ENCODE measurements at places on chromosomes 4 and X.

GRCh38 chr4:76377911-76378310, 43.0 kb downstream of the CCDC158 start:
- no peaks in the 10 kb centered on the region for H3K4me1 ChIP-seq
- peak; percentile 52 for DNase-seq
- H3K27me3 ChIP-seq, result peaks cover 6% of the 10 kb centered on the region
- H3K27ac ChIP-seq, result no peak overlapping the region
- no peaks in the 10 kb centered on the region for H3K36me3 ChIP-seq

DNA sequence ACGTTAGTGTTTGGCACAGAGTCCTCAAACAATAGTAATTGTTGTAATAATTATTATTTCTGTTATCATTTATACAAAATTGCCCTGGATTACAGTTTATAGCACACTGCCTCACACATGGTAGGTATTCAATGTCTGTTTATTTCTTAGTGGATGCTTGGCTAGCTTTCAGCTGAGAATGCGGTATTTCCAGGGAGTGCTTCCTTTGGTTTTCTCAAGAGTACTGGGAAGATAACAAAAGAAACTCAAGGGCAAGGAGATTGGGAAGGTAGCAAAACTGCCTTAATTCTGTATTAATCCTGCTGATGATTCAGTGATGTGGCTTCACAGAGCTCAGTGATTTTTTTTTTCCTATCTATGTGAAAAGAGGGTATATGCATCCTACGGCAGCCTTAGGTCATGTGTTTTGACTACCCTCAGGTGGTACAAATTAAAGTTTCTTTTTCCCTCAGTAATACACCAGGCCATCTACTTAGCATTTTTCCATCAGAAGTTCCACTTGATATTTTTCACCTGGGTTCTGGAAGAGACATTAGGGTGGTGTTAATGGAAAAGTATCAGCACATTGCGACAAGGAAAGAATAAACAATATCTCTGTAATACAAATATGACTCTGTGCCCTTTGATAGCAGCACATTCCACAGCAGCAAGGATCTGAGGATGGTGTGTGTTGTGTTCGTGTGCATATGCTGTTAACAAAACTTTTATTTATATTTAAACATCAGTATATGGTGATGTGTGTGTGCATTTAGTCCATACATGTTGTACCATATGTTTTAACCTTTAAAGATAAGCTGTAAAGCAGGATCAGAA, 124.3 kb upstream of the RASGEF1B start:
- no peaks in the 10 kb centered on the region for H3K27me3 ChIP-seq
- H3K4me1 ChIP-seq, result no peaks in the 10 kb centered on the region
- H3K4me3 ChIP-seq, result no peak overlapping the region

- H3K4me1 ChIP-seq, result no peaks in the 10 kb centered on the region
- H3K4me3 ChIP-seq, result no peak overlapping the region
- no peak overlapping the region for H3K27ac ChIP-seq
- H3K36me3 ChIP-seq, result no peaks in the 10 kb centered on the region
- no peaks in the 10 kb centered on the region for H3K27me3 ChIP-seq
Measured at GRCh38 chr4:7429069-7429416, 5.7 kb downstream of the PSAPL1 start.

DNA sequence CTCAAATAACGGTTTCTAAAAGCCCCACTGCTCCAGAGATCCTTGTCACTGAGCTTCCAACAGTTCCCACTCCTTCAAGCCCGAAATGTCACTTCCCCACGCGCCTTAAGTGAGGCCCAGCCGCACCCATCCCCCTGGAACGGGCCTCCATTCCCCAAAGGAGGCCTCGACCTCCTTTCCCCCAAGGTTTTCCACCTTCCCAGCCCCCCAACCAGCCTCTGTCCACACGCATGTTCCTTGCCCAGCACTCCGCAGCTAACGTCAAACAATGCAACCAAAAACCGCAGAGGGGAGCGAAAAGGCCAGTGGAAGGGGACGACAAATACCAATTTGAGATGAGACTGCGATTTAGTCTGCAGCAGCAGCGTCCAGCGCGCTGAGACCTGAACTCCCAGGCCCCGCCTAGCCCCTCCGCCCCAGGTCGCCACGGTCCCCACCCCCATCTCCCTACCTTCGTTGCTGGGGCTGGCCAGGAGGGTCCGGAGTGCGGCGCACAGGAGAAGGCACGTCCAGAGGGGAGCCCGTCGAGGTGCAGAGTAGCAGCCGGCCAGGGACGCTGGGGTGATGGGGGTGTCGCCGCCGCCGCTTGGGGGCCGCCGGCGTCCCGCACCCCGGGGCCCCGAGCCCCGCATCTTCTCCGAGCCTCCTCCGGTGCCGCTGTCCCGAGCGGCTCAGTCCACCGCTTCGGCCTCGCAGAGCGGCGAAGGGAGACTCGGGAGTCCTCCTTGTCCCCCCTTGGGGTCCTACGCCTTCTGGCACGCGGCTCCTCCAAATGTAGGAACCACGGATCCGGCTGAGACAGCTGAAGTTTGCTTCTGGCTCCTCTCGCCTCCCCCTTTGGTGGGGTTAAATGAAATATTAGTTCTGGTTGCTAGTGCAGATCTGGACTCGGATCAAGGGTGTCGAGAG, 924 bp downstream of the EPHA5 start:
- no peak for DNase-seq
- H3K27ac ChIP-seq, result peak overlapping the region; percentile 19
- H3K4me1 ChIP-seq, result peaks cover 4% of the 10 kb centered on the region
- H3K4me3 ChIP-seq, result no peak overlapping the region
- no peaks in the 10 kb centered on the region for H3K36me3 ChIP-seq
- H3K27me3 ChIP-seq, result peaks cover 49% of the 10 kb centered on the region

- no peak for DNase-seq
- no peak overlapping the region for H3K27ac ChIP-seq
- no peak overlapping the region for H3K4me3 ChIP-seq
- no peaks in the 10 kb centered on the region for H3K27me3 ChIP-seq
- H3K4me1 ChIP-seq, result no peaks in the 10 kb centered on the region
- H3K36me3 ChIP-seq, result peaks cover 4% of the 10 kb centered on the region
Measured at GRCh38 chrX:9606971-9607370, 142.1 kb downstream of the TBL1X start.

- H3K27me3 ChIP-seq, result no peaks in the 10 kb centered on the region
- no peak overlapping the region for H3K4me3 ChIP-seq
- no peaks in the 10 kb centered on the region for H3K36me3 ChIP-seq
- no peak overlapping the region for H3K27ac ChIP-seq
Measured at GRCh38 chrX:9888953-9889470, 78.1 kb upstream of the CLDN34 start.

DNA sequence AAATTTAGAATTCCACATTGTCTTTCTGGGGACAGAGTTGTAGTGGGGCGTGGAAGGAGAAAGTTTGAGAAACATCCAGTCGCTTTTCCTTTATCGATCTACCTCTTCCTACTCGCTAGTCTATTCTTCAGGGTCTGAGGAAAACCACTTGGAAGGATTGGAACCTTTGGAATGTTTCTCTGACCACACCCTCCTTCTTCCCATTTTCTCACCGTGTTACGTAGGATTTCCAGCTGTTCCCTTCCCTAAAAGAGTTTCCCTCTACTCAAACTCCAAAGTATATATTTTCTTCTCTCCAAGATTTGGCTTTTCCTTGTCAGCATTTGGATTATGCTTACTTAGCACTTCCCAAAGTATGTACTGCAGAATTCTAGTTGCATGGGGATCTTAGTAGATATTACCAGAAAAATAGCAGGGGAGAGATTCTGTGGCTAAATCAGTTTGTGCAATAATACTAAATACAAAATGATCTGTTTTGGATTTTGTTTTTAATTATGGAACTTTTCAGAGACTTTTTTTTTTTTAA, 4.9 kb downstream of the ENPEP start:
- H3K27ac ChIP-seq, result no peak overlapping the region
- H3K4me3 ChIP-seq, result no peak overlapping the region
- H3K36me3 ChIP-seq, result no peaks in the 10 kb centered on the region
- no peak for DNase-seq
- peaks cover 27% of the 10 kb centered on the region for H3K27me3 ChIP-seq

DNA sequence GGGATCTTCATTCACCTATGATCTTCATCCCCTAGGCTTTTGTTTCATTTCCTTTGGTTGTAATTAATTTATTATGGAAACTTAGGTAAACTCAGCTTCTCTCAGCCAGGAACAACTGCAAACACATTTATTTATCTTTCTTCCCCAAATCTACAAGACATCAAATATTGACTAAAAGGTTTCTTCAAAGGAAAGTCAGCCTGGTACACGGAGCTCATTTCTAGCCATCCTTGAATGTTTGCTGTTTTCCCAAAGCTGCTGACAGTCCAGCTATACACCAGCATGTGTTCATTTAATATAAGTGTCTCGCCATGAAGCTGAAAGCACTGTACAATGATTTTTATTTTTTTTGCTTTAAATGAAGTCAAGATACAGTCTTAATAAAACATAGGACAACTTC, 16.8 kb downstream of the RBM47 start:
- H3K36me3 ChIP-seq, result no peaks in the 10 kb centered on the region
- no peak for DNase-seq
- H3K27ac ChIP-seq, result no peak overlapping the region

DNA sequence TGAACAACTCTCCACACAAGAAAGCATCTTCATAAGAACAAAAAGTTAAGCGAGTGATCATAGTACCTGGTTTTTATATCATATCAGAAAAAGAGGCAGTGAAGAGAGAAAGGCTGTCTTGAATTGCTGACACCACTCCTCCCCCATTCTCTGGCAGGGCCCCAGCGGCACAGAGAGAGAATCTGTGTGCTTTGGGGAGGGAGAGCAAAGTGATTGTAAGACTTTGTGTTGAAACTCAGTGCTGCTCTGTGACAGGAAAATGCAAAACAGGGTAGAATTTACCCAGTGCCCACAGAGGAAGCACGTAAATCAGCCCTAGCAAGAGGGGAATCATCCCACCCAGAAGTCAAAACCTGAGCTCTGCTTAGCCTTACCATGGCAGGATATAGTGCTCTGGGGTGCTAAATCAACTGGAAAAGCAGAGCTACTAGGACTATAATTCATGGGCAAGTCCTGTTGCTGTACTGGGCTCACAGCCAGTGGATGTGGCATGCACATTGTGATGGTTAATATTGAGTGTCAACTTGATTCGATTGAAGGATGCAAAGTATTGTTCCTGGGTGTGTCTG, 174.6 kb downstream of the PRR32 start:
- no peaks in the 10 kb centered on the region for H3K36me3 ChIP-seq
- H3K4me3 ChIP-seq, result no peak overlapping the region
- H3K27ac ChIP-seq, result no peak overlapping the region

DNA sequence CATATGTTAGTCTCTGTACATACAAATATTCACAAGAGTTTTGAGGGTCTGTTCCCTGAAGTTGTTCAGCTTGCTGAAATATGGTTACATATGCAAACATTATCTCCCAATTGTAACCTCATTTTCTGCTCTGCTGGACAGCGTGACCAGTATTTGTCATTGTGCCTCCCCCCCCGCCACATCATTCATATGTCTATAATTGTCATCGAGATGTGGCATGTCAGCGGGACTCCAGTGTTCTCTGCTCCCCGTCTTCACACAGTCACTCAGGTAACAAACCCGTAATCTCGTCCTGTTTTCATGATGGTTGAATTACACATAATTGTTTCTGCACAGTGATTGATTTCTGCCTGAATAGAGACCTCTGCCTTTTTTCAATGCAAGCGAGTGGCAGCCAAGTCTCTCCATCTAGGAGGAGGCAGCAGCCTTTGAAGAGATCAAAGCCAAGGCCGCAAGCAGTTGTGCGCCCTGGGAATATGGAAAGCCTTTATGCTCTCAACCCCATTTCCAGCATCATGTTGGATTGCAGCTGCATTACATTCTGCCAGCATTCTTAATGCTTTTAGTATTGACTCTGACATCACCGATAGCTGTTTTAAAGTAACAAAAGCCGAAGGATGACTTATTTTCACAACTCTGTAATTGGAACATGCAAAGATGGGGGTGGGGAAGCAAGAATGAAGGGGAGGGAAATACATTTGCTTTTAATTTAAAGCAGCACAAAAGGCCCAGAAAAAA, 27.4 kb downstream of the LEF1 start:
- H3K4me3 ChIP-seq, result peak overlapping the region; percentile 58
- peak overlapping the region; percentile 85 for H3K27ac ChIP-seq
- H3K27me3 ChIP-seq, result no peaks in the 10 kb centered on the region
- H3K36me3 ChIP-seq, result peaks cover 68% of the 10 kb centered on the region

- H3K36me3 ChIP-seq, result no peaks in the 10 kb centered on the region
- no peak for DNase-seq
- no peaks in the 10 kb centered on the region for H3K27me3 ChIP-seq
- H3K4me3 ChIP-seq, result no peak overlapping the region
- H3K4me1 ChIP-seq, result peaks cover 1% of the 10 kb centered on the region
- H3K27ac ChIP-seq, result no peak overlapping the region
Measured at GRCh38 chrX:40755291-40756249, 20.2 kb upstream of the MED14 start.

DNA sequence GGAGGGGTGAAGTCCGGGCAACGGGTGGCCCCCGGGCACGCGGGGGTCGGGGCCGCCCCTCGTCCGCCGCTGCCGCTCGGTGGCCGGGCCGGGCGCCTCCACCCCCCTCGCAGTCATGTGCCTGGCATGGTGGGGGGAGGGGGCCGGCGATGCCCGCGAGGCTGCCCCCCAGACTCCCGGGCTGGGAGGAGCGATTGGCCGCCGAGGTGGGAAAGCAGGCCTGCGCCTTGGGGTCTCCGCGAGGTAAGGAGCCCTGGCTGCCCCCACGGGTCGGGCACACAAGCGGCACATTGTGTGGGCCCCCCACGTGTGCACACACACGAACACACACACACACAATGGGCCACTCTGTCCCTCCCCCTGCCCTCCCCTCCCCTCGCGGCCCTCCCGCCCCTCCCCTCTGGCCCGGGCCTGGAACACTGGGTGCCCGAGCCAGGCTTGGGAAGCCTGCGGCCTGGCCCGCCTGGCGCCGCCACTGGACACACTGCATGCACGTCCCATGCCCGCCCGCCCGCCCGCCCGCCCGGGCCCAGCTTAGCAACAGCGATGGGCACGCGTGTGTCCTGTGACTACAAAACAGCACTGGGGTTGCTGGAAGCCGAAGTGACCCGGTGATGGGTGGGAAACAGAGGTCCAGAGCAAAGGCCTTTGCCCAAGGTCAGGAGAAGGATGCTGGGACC, 1.3 kb downstream of the SLC6A8 start:
- H3K36me3 ChIP-seq, result no peaks in the 10 kb centered on the region
- H3K27me3 ChIP-seq, result peaks cover 12% of the 10 kb centered on the region
- no peak overlapping the region for H3K4me3 ChIP-seq
- no peak overlapping the region for H3K27ac ChIP-seq
- no peaks in the 10 kb centered on the region for H3K4me1 ChIP-seq

GRCh38 chr4:139749338-139749737, 83.7 kb downstream of the MGST2 start:
- no peaks in the 10 kb centered on the region for H3K27me3 ChIP-seq
- DNase-seq, result no peak
- no peak overlapping the region for H3K27ac ChIP-seq
- H3K4me3 ChIP-seq, result no peak overlapping the region

DNA sequence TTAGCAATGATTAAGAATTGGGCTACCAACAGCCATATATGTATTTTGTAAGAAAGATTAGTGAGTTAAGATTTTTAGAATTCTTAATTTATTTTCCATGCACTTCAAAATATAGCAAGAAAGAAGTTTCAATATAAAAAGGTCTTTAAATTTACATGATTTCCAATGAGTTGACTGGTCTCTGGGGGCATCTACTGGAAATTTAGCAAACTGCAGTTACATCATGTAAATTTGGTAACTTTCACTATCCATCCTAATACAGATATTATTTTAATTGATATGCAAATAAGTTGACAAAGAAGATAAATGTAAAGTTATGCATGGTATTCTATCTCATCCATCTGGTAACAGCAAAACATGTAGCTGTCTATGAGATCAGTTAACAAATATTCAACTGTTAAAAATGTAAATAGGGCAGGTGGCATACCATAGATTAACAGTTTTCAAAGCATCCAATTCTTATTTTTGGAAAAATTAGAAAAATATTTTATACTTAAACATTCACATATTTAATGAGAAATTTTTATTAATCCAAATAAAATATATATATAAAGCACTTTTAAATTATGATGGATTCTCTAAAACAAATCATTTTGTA, 29.1 kb downstream of the TTC29 start:
- no peak overlapping the region for H3K4me3 ChIP-seq
- peak; percentile 32 for DNase-seq
- no peaks in the 10 kb centered on the region for H3K36me3 ChIP-seq
- H3K27me3 ChIP-seq, result peaks cover 14% of the 10 kb centered on the region
- H3K4me1 ChIP-seq, result no peaks in the 10 kb centered on the region
